Stimulated activated CD4-positive, alpha-beta T cell treated with anti-CD3 and anti-CD28 coated beads, Interleukin-15, amount 100 ng/mL, for 48 hours (primary cell): ENCODE measurements at places on chromosomes 5 and 9.

DNA sequence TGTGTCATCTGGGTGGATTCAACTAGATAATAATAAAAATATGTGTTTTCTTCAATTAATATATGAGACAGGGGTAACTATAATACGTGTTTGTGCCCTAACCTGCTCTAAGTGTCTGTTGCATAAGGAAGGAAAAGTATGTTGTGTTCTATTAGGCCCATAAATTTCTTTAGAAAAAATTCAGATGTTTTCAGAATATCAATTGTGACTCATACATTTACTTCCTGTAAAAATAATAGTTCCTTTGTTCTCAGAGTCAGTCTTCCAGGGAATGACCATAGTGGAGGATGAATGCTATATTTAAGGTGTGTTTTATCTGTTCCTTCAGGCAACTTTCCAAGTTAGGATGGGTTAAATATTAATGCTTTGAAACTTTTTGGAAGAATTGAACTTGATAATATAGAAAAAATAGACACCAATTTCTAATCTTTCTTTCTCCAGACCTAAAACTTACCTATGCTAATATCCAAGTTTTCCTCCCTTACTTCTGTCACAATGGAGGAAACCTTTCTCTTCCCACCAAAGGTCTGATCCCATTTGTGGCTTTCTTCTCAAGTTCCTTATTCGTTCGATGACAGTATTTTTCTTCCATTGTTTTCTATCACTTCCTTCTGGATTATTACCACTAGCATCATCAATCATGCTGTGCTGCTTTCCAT, 49.9 kb downstream of the ISL1 start:
- no peak for DNase-seq

- no peak for DNase-seq
Observed at GRCh38 chr9:93902051-93902779, 52.9 kb downstream of the BARX1 start.

GRCh38 chr9:128577206-128577605, 24.8 kb downstream of the SPTAN1 start:
- no peak for DNase-seq

DNA sequence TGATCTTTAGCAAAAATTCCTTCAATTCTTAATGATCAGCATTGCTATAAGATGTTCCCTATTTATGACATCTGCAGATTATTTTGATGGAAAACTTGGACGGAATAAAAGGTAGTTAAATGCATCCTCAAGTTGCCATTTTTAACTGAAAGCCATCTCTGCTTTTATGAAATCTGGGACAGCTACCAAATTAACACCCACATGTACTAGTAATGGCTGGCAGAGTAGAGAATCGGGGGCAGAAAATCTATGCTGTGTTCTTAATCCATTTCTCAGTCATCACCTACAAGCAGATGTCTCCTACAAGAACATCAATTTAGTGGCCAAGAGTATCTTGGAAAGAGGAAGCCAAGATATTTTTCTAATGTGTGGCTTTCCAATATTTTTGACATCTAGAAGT, 22.1 kb upstream of the C9orf57 start:
- no peak for DNase-seq
